GM13976 (cell line): ENCODE measurements at places on chromosomes 2 and 18.

GRCh38 chr2:40273734-40274182, 178.1 kb downstream of the SLC8A1 start:
- DNase-seq = no peak

- no peak for DNase-seq
Measured at GRCh38 chr2:112787729-112788393, 3.6 kb upstream of the IL1A start.

DNA sequence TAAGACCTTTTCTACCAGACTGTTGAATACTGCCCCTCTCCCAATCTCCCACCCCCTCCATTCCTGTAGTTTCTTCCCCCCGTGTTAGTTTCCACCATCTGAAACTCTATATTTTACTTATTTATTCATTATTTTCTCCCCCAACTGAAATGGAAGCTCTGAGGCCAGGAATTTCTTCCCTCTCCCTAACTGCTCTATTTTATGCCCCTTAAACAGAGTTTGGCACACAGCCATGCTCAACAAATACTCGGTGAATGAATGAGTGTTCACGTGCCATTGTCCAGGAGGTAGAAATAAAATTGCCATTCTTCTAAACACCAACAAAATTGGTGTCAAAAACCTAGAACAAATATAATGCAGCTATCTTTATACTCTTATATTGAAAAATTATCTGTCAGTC, 5.6 kb downstream of the ITGB1BP1 start:
- DNase-seq = no peak

DNA sequence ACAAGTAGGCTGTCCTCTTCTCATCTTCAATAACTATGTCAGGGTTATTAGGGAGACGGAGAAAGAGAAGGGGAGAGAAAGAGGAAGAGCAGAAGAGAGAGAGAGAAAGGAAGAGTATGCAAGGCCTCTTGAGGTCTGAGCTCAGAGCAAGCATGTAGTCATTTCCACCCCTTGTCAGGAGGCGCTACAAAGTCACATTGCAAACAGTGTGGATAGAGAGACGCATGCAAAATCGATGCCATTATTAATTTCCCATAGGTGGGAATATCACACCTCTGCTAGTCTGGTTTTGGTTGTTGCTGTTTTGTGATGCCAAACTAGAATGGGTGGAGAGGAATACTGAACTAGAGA, 24.2 kb upstream of the SERPINE2 start:
- DNase-seq = no peak

DNA sequence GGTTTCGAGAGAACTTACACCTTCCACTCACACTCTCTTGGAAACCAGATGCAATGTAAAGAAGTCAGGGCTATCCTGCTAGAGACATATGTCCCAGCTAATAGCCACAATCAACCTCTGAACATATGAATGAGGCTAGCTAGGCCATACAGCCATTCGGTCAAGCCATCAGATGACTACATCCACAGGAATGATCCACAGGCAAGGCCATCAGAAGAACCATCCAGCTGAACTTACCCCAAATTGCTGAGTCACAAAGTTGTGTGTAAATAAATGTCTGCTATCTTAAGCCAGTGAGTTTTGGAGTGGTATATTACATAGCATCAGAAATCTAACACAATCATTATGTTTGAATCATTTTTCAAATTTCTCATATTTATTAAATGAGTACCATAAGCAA, 5.2 kb upstream of the SPAST start:
- no peak for DNase-seq

GRCh38 chr18:13617826-13618515, 108.4 kb downstream of the FAM210A start:
- DNase-seq = no peak
